ENCODE measurements at places on chromosomes 5 and 9.

DNA sequence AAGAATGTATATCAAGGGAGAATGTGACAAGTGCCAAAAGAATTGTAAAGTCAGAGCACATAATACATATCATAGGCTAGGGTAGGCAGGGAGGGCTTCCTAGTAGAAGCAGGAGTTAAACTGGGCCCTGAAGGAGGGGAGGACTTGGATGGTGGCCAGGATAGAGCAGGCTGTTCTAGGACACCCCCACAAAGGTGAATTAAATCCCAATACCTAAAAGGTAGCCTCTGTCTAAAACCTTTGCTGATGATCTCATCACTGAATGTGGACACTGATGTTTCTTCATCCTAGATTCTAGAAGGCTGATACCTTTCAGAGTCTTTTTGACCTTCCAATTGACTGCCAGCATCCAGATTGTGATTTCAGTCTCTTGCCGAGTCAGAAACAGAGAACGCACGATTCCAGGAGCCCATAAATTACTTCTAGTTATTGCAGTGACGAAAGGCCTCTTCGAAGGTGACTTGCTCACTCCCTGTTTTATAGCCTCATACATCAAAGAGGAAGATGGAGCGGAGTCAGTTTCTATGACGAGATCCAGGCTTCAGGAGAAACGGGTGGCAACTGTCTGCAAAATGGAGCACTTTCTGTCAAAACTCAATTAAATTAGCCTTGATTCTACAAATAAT is 43.2 kb downstream of the KIF4B start:
- no peak for DNase-seq

GRCh38 chr5:137188566-137188965 is 310.6 kb downstream of the SPOCK1 start:
- DNase-seq: no peak

- no peak for DNase-seq
Measured at GRCh38 chr5:92421196-92421595, 1038.1 kb upstream of the ARRDC3 start.

- DNase-seq: no peak
Measured at GRCh38 chr5:90071656-90072055, 337.9 kb downstream of the CETN3 start.

- DNase-seq: no peak
Measured at GRCh38 chr5:8521991-8522390, 653.0 kb downstream of the MTRR start.

- DNase-seq: no peak
Measured at GRCh38 chr5:94360382-94361130, 257.8 kb downstream of the KIAA0825 start.

DNA sequence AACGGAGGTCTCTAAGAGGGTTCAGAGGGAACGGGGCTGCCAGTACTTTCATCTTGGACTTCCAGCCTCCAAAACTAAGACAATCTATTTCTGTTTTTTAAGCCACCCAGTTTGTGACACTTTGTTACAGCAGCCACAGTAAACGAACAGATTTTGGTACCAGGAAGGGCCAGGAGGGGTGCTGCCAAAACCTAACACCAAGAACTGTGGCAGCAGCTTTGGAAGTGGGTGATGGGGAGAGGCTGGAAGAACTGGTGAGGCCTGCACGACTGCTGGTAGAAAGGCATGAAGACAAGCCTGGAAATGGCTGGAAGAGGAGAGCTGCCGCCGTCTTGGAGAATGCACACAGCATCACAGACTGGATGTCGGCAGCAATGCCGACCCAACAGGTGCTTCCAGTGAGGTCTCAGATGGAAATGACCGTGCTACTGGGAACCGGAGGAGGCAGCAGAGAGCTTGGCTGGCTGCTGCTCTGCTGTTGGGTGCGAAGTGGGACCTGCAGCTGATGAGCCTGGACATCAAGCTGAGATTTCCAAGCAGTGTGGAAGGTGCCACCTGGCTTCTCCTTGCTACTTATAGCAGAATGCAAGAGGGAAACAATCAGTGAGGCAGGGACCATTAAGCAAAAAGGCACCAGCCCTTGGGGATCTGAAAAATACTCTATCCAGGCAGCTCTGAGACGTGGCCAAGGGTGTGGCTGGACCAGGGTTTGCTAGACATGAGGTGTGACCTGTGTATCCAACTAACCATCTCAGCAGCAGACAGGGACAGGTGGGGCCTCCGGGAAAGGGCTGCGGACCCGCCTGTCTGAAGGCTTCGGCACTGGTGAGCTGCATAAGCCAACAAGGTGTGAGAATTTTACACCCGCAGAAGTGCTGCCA is 4.7 kb upstream of the TMEM210 start:
- DNase-seq: no peak

GRCh38 chr5:73370640-73371583 is 77.7 kb downstream of the FOXD1 start:
- no peak for DNase-seq

DNA sequence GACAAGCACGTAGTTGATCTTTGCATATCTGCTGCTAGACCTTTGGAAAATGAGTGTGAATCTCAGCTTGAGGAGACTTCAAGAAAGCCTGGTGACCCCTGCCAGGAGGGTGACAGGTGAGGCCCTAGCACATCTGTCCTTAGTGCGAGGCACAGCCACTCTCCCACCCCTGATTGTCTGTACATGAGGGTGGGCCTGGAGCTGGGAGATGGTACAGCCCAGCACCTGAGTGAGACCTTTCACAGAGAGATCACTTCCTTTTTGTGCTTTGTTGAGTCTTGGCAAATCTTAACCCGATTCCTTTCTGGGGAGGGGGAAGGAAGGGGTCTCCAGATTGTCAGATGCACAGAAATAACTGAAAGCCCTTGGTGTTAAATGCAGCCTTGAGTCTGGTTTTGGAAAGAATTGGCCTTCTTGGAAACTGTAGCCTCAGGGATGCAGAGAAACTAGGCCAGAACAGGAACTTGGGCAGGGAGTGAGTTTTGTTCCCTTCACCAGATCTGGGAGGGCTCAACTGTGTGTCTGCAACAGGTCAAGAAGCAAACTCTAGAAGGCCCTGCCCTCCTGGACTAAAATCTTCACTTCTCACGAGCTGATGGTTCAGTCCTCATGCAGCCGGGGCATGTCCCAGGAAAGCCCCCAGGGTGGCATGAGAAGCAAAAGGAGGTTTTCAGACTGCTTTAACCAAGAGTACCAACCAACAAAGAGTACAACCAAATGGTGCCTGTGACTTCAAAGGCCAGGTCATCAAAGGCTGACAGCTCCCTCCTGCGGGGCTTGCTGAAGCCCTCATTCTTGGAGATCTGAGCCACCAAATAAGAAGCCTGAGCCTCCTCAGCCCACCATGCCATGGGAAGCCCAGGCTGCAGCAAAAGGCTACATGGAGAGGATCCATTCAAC is 20.8 kb upstream of the SEMA4D start:
- no peak for DNase-seq

GRCh38 chr5:160133071-160133917 is 14.0 kb upstream of the PWWP2A start:
- DNase-seq: peak; percentile 61

GRCh38 chr5:43433382-43433781 is 21.2 kb upstream of the CCL28 start:
- no peak for DNase-seq

DNA sequence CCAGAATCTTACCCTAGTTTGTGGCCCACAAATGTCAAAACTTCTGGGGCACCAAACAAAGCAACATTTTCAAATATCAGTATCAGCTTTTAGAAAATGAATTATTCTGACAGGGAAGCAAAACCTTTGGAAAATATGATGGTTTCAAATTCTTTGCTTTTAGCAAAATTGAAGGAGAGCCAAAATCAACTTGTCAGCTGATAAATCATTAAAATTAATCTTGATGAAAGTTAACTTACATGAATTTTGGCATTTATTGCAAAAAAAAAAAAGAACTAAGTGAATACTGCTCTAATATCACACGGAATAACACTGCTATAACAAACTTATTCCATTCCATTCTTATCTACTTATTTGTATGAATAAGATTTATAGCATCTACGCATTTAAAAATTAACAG is 158.1 kb upstream of the TARS1 start:
- DNase-seq: no peak

- no peak for DNase-seq
Measured at GRCh38 chr5:54320256-54320655, 9.9 kb upstream of the ARL15 start.

DNA sequence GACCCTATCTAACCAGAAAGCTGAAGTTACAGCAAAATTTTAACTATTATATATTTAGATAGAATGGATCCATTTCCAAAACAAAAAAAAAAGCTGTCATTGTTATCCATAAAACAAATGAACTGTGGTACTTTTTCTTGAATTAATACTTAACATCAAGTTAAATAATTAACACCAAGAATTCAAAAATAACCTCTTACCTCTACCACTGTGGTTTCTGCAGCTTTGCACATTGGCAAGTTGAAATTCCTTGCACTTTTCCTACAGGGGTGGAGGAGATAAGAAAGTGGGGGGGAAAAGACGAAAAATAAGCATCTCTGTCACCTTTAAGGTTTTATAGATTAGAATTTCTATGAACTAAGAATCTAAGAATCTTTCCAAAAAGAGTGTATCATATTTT is 30.0 kb downstream of the OXCT1 start:
- no peak for DNase-seq

DNA sequence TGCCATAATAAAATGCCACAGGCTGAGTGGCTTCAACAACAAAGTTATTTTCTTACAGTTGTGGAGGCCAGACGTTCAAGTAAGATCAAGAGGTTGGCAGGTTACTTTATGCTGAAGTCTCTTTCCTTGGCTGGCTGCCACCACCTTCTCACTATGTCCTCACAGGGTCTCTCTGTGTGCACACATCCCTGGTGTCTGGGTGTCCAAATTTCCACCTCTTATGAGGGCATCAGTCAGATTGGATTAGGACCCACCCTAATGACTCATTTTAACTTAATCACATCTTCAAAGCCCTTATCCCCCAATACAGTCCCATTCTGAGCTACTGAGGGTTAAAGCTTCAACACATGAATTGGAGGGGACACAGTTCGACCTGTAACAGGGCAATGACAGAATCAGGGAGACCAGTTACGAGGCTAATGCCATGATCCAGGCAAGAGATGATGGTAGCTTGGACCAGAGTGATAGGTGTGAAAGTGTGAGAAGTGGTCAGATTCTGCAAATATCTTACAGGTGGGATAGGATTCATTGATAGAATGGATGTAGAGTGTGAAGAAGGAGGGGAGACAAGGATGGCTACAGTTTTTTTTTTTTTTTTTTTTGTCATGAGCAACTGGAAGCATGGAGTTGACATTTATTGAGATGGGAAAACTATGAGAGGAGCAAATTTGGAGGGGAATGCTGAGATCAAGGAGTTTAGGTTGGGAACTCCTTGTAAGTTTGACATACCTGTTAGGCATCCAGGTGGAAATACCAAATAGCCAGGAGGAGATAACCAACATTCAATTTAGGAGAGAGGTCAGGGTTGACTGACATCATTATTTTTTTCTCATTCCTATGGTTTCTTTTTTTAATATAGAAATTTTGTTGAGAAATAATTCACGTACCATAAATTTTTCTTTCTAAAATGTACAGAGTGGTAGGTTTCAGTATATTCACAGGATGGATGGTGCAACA is 39.6 kb upstream of the FGF1 start:
- no peak for DNase-seq

- DNase-seq: no peak
Measured at GRCh38 chr5:120550358-120550757, 86.3 kb downstream of the PRR16 start.

DNA sequence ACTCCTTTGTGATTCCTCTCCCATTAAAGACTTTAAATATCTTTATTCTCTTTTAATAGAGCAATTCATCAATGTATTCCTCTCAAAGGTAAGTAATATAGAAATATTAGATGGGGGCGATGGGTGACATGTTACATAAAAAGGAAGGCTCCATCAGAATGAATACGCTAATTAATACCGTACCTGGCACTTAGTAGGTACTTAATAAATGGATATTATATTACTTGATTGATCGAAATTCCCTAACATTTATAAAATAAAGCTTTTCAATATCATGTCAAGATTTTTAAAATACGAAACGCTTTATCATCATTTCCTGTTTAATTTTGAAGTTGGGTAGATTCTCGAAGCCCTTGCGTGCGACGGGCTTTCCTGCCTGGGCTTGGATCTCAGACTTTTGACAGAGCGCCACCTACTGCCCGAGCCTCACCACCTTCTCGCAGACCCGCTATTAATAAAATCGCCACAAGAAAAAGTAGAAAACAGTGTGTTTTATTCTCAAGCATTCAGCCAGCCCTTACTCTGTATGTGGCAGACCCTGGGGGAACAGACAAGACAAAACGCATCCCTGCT is 99.4 kb downstream of the C5orf15 start:
- DNase-seq: peak; percentile 92

- DNase-seq: no peak
Measured at GRCh38 chr5:10892147-10892910, 131.3 kb upstream of the DAP start.

DNA sequence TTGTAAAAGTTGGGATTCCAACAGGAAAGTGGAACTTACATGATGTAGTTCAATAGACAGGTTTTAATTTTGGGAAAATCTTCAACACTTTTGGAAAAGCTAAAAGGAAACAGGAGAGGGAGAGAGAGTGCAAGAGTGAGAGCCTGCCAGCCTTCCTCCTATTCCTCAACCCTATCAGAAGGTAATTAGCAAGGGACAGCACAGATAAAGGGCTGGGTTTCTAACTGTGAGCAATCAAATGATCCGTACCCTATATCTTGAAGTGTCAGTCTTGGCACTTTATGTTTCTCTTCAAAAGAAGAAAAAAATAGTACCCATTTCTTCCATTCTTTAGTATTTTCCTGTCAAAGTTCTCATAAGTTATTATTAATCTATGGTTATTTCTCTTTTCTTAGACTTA is 79.4 kb downstream of the FER start:
- DNase-seq: no peak

DNA sequence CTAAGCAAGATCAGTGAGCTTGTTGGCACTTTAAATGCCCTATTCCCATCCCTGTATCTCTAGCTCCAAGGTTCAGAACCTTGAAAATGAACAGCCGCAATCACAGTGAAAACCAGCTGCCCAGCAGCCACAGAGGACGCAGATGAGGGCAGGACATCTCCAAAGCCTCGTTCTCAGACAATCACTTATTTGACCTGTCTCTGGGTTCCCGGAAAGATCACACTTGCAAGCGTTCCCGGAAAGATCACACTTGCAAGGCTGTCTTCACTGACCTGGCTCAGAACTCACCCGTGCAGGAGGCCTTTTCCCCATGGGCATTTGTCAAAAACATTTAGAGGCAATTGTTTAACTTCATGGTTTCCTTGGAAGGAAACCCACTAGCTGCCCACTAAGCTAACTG is 25.7 kb downstream of the IPPK start:
- no peak for DNase-seq

DNA sequence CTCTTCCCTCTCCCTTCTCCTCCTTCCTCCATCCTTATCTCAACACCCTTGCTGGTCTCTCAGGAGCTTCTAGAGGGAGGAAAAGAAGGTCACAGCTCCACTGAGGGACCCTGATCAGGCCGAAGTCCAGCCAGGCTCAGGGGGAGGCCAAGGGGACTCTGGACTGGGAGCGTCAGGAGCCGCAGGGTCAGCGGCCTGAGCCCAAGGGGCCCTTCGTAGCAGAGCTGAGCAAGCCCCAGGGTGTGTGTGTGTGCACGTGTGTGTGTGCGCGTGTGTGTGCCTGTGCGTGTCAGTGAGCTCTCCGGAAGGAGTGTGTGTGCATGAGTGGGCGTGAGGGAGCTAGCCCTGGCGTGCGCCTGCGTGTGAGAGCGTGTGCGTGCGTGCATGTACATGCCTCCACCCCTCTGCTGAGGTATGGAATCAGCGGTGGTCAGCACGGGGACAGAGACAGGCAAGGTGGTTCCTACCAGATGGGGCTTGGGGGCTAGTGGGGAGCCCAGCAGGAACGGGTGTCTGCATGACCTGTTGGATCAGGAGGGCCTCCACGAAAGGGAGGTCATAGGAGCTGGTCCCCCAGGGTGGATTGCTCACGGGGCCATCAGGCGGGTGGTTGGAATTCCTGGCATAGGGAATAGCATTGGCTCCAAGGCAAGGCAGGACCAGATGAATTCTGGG is 10.0 kb upstream of the AGPAT2 start:
- DNase-seq: no peak

Data from aorta (tissue), 5 donors.